Ammon's horn (tissue), 1 donor: ENCODE measurements at places on chromosomes 16 and 17.

DNA sequence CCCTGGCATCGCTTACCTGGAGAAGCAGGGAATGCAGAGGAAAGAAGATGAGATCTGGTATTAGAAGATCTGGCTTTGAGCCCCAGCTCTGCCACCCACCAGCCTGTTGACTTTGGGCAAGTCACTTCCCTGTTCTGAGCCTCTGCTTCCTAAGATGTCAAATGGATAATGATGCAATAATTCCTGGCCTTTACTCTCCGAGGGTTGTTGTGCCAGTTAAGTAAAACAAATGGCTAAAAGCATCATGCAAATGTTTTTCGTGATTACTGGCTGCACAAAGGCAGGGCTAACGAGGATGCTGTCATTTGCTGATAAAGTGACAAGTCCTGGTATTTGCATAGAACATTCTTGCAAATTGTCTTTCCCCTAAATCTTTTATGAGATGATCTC is 1.3 kb upstream of the ZNF821 start:
- DNase-seq: no peak

DNA sequence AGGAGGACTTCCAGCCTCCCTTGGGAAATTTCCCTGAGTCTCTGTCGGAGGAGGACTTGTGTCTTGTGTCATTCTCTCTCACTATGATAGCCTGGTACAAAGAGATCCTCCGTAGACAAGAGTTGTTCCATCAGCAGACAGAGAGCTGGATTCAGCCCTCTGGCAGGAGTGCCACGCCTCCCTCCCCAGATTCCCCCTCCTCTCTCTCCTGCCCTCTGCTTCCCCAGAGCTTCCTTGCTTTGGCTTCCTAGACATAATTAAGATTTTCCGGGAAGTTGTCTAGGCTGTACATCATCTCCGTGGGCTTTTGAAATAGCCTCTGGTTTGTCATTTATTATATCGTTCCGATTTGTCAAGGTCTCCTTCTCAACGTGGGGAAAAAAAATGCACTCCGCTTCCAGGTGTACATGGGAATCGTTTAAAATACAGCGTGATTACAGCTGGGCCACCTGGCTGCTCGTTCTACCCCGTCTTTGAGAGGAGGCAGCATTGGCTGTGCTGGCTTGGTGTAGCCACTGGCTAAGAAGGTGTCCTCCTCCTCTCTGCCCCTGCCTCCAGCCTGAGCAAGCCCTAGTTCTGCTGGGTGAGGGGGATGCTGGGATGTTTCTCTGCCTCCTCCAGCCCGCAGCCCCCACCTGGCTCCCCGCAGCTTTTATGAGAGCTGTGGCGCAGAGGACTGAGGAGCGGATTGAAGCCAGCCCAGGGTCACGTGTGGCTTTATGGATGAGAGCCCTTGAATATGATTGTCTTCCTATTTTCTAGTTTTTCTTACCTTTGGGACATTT is 282.5 kb downstream of the SNX29 start:
- DNase-seq: peak; percentile 40

- peak; percentile 84 for DNase-seq
Measured at GRCh38 chr16:53098526-53099317, 43.9 kb downstream of the CHD9 start.

DNA sequence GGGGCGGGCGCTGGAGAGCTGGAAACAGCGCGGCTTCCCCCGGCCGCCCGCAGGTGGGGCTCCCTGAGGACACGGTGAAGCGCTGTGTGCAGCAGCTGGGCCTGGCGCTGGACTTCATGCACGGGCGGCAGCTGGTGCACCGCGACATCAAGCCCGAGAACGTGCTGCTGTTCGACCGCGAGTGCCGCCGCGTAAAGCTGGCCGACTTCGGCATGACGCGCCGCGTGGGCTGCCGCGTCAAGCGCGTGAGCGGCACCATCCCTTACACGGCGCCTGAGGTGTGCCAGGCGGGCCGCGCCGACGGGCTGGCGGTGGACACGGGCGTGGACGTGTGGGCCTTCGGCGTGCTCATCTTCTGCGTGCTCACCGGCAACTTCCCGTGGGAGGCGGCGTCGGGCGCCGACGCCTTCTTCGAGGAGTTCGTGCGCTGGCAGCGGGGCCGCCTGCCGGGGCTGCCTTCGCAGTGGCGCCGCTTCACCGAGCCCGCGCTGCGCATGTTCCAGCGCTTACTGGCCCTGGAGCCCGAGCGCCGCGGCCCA is 27.8 kb downstream of the SBK1 start:
- no peak for DNase-seq

DNA sequence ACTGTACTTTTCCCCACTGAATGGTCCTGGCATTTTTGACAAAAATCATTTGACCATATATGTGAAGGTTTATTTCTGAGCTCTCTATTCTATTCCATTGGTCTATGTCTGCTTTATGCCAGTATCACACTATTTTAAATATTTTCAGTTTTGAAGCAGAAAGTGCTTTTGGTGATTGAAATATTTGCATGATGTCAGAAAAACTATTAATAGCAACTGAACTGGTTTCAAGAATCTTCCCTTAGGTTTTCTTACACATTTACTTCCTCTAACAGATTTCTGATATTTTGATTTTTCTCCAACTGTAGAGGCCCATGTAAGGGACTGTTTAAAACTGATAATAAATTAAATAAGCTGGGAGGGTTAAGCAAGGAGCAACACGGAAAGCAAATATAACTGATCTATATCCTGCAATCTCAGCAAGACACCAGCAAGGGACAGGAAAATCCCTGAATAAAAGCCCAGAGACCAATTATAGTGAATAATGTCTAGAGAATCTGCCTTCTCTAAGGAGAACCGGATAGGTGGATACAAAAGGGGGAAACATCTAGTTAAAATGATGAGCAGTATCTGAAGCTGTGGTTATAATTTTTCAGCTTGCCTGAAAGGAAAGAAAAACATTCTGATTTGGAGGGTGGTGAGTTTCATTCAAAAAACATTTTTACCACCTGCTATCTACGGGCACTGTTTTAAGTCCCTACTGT is 80.9 kb upstream of the STAC2 start:
- no peak for DNase-seq

GRCh38 chr17:81161972-81162371 is 3.3 kb upstream of the PVALEF start:
- no peak for DNase-seq

DNA sequence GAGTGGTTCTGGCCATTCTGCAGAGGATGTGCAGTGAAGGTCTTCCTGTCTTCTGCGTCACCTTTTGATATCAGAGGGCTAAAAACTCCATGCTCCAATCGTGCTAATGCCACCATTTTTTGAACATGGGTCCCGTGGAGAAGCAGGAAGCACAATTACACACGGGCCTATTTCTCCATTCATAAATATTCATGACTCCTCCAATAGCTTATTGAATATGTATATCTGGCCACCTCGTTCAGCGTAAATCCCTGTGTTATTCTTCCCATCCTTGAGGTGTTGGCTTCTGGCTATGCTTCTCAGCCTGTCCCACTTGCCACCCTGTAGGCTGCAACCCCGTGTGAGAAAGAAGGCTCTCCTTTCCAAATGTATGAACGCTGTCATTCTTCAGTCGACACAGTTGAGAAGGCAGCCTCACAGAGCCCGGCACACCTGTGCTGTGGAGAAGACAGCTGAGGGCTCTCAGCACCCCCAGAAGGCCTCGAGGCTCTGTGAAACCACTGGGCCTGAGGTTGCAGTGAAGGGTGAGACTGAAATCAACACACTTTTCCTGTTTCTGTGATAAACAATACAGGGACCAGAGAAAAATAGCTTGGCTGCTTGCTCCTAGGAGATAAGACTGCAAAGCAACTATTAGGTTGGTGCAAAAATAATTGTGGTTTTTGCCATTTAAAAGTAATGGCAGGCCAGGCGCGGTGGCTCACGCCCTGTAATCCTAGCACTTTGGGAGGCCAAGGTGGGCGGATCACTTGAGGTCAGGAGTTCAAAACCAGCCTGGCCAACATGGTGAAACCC is 4.9 kb upstream of the ANKRD40CL start:
- no peak for DNase-seq

DNA sequence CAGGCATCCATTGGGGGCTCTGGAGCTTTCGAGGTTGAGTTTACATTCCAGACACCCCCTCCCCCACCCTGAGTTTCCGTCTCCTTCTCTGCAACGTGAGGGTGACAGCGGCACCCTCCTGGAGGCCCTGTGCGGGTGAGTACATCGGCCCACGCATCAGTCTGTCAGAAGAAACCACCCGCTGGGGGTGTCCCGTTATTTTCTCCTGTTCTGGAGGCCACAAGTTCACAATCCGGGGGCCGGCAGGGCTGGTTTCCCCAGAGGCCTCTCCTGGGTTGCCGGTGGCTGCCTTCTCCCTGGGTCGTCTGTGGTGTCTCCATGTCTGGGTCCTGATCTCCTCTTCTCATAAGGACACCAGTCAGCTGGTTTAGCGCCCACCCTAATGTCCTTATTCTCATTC is 35.7 kb downstream of the GSE1 start:
- no peak for DNase-seq

GRCh38 chr17:66319226-66319625 is 16.8 kb downstream of the PRKCA start:
- DNase-seq: no peak
